HepG2 (cell line): ENCODE measurements at places on chromosomes 13 and 19. TPM values are rescaled to one million over a fixed set of nuclear protein-coding genes. Genes with fewer than 3 reads are reported as not detected.

The CLEC4G gene
- total RNA-seq: not detected in 2 replicates

The POU2F2 gene
- total RNA-seq: 0.03 and 0.09 TPM in 2 replicates

The VSTM1 gene
- not detected in 2 replicates for total RNA-seq

The NRTN gene
- total RNA-seq: 3.2 and 4.1 TPM in 2 replicates

The FBXL12 gene
- total RNA-seq: 19.0 and 20.4 TPM in 2 replicates

The ZNF98 gene
- total RNA-seq: not detected in 2 replicates

The CD209 gene
- total RNA-seq: not detected in 2 replicates

The CAMSAP3 gene
- 9.1 and 11.8 TPM in 2 replicates for total RNA-seq

The RYR1 gene
- not detected in 2 replicates for total RNA-seq

The MUC16 gene
- total RNA-seq: not detected in 2 replicates

The DPRX gene
- not detected in 2 replicates for total RNA-seq

The CACTIN gene
- 11.1 and 16.6 TPM in 2 replicates for total RNA-seq

The GNA15 gene
- not detected in 2 replicates for total RNA-seq

The LILRA5 gene
- not detected in 2 replicates for total RNA-seq

The LILRA1 gene
- not detected in 2 replicates for total RNA-seq

The LILRA6 gene
- total RNA-seq: not detected in 2 replicates

The GPR108 gene
- total RNA-seq: 24.1 and 36.4 TPM in 2 replicates

The RASAL3 gene
- total RNA-seq: not detected in 2 replicates

The GJA3 gene
- 0.03 and 0.04 TPM in 2 replicates for total RNA-seq

The CAPN12 gene
- 0.62 and 1.6 TPM in 2 replicates for total RNA-seq

The ATCAY gene
- not detected in 2 replicates for total RNA-seq

The CASP14 gene
- not detected in 2 replicates for total RNA-seq

The RNF225 gene
- total RNA-seq: not detected in 2 replicates

The ZNF845 gene
- 9.6 and 15.1 TPM in 2 replicates for total RNA-seq

The ZNF324B gene
- total RNA-seq: 2.5 and 3.0 TPM in 2 replicates

The ZNF541 gene
- 0.04 TPM in 1 of 2 replicates, not detected in the other for total RNA-seq

The CEACAM7 gene
- not detected in 2 replicates for total RNA-seq

The OR7D2 gene
- total RNA-seq: not detected in 2 replicates

The ARHGAP45 gene
- total RNA-seq: 0.48 and 0.84 TPM in 2 replicates

The ZNF492 gene
- not detected in 2 replicates for total RNA-seq

The CABP5 gene
- total RNA-seq: not detected in 2 replicates

The SLITRK6 gene
- total RNA-seq: not detected in 2 replicates

The SIGLEC11 gene
- total RNA-seq: not detected in 2 replicates

The BEST2 gene
- not detected in 2 replicates for total RNA-seq

The RXFP2 gene
- total RNA-seq: not detected in 2 replicates

The ATG4D gene
- total RNA-seq: 9.3 and 19.0 TPM in 2 replicates

The KLK2 gene
- total RNA-seq: not detected in 2 replicates

The ZNF627 gene
- total RNA-seq: 12.7 and 14.2 TPM in 2 replicates

The CEACAM8 gene
- not detected in 2 replicates for total RNA-seq

The TMPRSS9 gene
- 1.4 and 2.5 TPM in 2 replicates for total RNA-seq

The ADGRE3 gene
- total RNA-seq: not detected in 2 replicates

The ZNF579 gene
- total RNA-seq: 1.7 and 2.9 TPM in 2 replicates

The SPACA4 gene
- total RNA-seq: not detected in 2 replicates

The TINCR gene
- total RNA-seq: 0.04 and 0.33 TPM in 2 replicates
